PC-3 (cell line): ENCODE measurements at places on chromosomes 5 and 9. TPM values are rescaled to one million over a fixed set of nuclear protein-coding genes. Genes with fewer than 3 reads are reported as not detected.
A peak's percentile ranks its signal among the peaks of the same experiment; 100 is the strongest.

DNA sequence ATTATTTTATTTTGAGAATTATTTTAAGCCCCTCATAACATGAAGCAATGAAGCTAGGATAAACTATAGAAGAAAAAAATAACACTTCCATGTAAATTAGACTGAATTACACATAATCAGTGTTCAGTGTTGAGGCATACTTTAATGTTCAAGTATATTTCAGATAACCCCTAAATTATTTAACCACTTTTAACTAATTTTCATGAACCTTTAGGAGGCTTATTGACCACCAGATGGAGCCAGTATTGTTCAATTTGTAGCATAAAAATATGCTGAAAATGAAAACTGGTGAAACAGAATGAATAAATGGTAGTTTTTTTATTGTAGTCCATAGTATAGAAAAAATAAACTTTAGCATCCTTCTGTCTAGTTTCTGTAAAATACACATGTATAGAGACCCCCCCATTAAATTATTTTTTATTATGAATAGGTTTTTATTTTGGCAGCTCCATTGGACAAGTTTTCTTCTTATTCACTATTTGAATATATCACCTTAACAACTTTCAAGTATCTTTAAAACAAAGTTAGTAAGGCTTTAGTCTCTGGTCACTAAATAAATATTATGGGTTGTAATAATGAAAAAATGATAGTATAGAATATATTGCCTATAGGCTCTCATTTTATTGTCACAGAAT is 190.1 kb downstream of the CWC27 start:
- no peak overlapping the region for H3K4me3 ChIP-seq
- H3K4me1 ChIP-seq: no peaks in the 10 kb centered on the region
- H3K27me3 ChIP-seq: no peaks in the 10 kb centered on the region

GRCh38 chr5:89380635-89381034 is 497.7 kb upstream of the MEF2C start:
- no peaks in the 10 kb centered on the region for H3K27me3 ChIP-seq
- no peak overlapping the region for H3K4me3 ChIP-seq
- no peak overlapping the region for H3K27ac ChIP-seq
- no peaks in the 10 kb centered on the region for H3K36me3 ChIP-seq
- 0 out of 2 replicates have a peak, but pooled peaks cover 6% of the 10 kb centered on the region for H3K4me1 ChIP-seq

- DNase-seq: peak; percentile 64
- no peaks in the 10 kb centered on the region for H3K27me3 ChIP-seq
- H3K4me1 ChIP-seq: peaks cover 20% of the 10 kb centered on the region
Measured at GRCh38 chr5:157463621-157464518, 3.9 kb downstream of the NIPAL4 start.

GRCh38 chr5:5473226-5473625 is 50.7 kb downstream of the ICE1 start:
- no peak overlapping the region for H3K4me3 ChIP-seq
- H3K36me3 ChIP-seq: peaks cover 27% of the 10 kb centered on the region
- no peaks in the 10 kb centered on the region for H3K4me1 ChIP-seq
- DNase-seq: peak; percentile 40
- no peak overlapping the region for H3K27ac ChIP-seq

DNA sequence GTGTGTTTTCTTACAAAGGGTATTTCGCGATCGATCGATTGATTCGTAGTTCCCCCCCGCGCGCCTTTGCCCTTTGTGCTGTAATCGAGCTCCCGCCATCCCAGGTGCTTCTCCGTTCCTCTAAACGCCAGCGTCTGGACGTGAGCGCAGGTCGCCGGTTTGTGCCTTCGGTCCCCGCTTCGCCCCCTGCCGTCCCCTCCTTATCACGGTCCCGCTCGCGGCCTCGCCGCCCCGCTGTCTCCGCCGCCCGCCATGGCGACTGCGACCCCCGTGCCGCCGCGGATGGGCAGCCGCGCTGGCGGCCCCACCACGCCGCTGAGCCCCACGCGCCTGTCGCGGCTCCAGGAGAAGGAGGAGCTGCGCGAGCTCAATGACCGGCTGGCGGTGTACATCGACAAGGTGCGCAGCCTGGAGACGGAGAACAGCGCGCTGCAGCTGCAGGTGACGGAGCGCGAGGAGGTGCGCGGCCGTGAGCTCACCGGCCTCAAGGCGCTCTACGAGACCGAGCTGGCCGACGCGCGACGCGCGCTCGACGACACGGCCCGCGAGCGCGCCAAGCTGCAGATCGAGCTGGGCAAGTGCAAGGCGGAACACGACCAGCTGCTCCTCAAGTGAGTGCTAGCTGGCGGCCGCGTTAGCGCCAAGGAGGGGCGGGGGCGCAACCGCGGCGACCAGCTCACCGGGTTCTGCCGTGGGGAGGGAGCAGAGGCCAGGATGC is 480 bp downstream of the LMNB1 start:
- peak overlapping the region; percentile 81 for H3K4me3 ChIP-seq
- no peaks in the 10 kb centered on the region; the same call in none of the 2 replicates for H3K36me3 ChIP-seq
- H3K27ac ChIP-seq: peak overlapping the region; percentile 87
- peak; percentile 52 for DNase-seq
- no peaks in the 10 kb centered on the region for H3K27me3 ChIP-seq

DNA sequence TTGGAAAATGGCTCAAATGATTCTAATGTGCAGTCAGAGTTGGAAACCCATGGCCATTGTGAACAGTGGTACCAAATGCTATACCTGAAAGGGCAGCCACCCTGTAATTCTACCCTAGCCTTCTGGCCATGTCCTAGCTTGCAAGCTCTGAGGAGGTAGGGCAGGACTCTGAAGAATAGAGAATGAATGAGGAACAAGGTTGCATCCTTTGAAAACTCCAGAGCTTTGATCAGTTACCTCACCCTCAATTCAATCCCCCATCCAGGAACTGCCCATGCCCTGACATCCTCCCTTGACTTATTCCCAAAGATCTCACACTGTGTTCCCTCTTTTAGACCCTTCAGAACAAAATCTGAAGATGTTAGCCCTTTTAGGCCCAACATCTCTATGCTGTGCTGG is 17.8 kb upstream of the ERMP1 start:
- no peaks in the 10 kb centered on the region for H3K27me3 ChIP-seq
- no peak overlapping the region for H3K4me3 ChIP-seq
- H3K36me3 ChIP-seq: no peaks in the 10 kb centered on the region
- H3K27ac ChIP-seq: no peak overlapping the region

- no peak for DNase-seq
- H3K27ac ChIP-seq: no peak overlapping the region
- no peaks in the 10 kb centered on the region for H3K4me1 ChIP-seq
- H3K4me3 ChIP-seq: no peak overlapping the region
- no peaks in the 10 kb centered on the region for H3K27me3 ChIP-seq
- H3K36me3 ChIP-seq: no peaks in the 10 kb centered on the region
Measured at GRCh38 chr5:53313145-53313544, 167.3 kb upstream of the FST start.

- no peak overlapping the region for H3K4me3 ChIP-seq
- peaks cover 19% of the 10 kb centered on the region for H3K4me1 ChIP-seq
- H3K27ac ChIP-seq: no peak overlapping the region
- no peaks in the 10 kb centered on the region for H3K27me3 ChIP-seq
- no peaks in the 10 kb centered on the region; the same call in 1 of the 2 replicates for H3K36me3 ChIP-seq
Measured at GRCh38 chr9:124268248-124268647, 10.5 kb downstream of the NEK6 start.

- no peak for DNase-seq
- H3K36me3 ChIP-seq: no peaks in the 10 kb centered on the region
- no peak overlapping the region for H3K4me3 ChIP-seq
- no peak overlapping the region for H3K27ac ChIP-seq
- H3K27me3 ChIP-seq: no peaks in the 10 kb centered on the region
Measured at GRCh38 chr9:127177231-127177630, 54.8 kb upstream of the ANGPTL2 start.

DNA sequence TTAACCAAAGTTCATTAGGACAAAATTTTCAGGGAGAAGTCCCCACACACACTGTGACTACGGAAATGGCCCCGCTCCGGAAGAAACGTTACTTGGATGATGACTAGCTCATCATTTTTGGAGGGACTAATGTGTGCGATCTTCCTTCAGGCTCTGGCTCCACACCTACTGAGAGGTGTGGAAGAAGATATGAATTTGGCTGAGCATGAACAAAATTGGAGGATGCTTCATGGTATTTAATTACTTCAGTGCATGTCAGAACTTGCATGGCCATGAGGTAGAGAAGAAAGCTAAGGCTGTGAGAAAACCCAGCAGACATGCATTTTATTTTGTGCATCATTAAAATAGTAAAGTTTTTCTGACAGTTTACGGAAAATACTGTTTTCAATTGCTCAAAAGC is 202.1 kb upstream of the TLE4 start:
- no peaks in the 10 kb centered on the region for H3K36me3 ChIP-seq
- DNase-seq: no peak
- H3K4me3 ChIP-seq: no peak overlapping the region
- H3K27ac ChIP-seq: no peak overlapping the region
- H3K27me3 ChIP-seq: no peaks in the 10 kb centered on the region
- H3K4me1 ChIP-seq: no peaks in the 10 kb centered on the region

DNA sequence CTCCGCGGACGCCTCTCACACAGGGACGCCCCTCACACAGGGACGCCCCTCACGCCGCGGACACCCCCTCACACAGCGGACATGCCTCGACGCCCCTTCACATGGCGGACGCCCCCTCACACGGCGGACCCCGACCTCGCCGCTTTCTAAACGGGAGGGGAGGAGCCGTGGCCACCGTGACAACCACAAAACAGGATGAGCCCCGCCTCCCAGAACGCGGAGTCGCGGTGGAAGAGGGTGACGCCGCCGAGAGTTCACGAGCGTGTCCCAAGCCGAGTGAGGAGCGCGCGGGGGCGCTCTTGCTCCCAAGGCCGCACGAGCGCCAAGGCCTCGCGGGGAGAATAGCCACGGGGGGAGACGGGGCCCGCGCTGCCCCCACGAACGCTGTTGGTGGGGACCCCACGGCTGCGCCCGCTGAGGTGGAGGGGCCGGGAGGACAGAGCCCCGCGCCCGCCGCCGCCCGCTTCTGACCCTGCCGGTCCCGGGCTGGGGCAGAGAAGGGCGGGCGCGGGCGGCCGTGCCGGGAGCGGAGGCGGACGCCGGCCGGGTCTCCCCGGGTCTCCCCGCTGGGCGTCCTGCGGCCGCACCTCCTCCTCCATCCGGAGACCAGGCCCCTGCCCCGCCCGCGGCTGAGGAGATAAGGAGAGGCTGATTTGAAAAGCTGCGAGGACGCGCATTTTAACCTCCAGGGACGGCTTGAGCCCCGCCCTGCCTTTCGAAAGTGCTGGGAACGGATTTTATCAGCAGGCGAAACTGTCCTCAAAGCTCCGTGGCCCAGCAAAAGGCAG is 3.9 kb upstream of the NKD2 start:
- H3K27me3 ChIP-seq: peaks cover 30% of the 10 kb centered on the region
- peaks cover 26% of the 10 kb centered on the region for H3K4me1 ChIP-seq
- no peaks in the 10 kb centered on the region for H3K36me3 ChIP-seq
- no peak overlapping the region for H3K27ac ChIP-seq
- DNase-seq: peak; percentile 55

DNA sequence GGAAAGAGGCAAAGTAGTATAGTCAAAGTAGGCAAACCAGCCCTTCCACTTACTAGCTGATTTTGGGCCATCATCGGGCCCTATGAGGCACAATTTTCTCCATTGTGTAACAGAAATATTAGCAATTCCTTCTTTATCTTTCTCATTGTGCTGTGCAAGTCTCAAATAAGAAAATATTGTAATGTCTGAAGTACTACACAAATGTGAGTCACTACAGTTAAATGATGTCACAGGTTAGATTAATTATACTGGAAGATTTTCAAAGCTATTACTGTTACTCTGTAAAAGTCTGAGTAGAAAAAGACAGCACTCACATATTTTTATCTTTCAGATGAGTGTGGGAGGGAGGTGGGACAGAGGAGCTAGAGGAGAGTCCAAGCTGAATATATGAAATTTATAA is 12.4 kb upstream of the TMC1 start:
- no peaks in the 10 kb centered on the region for H3K36me3 ChIP-seq
- H3K27me3 ChIP-seq: no peaks in the 10 kb centered on the region
- DNase-seq: peak; percentile 48
- no peak overlapping the region for H3K4me3 ChIP-seq
- peak overlapping the region; percentile 58 for H3K27ac ChIP-seq

- no peaks in the 10 kb centered on the region for H3K27me3 ChIP-seq
- H3K4me1 ChIP-seq: no peaks in the 10 kb centered on the region
- H3K27ac ChIP-seq: no peak overlapping the region
- H3K4me3 ChIP-seq: no peak overlapping the region
Measured at GRCh38 chr5:181231432-181231831, 8.4 kb downstream of the TRIM41 start.

DNA sequence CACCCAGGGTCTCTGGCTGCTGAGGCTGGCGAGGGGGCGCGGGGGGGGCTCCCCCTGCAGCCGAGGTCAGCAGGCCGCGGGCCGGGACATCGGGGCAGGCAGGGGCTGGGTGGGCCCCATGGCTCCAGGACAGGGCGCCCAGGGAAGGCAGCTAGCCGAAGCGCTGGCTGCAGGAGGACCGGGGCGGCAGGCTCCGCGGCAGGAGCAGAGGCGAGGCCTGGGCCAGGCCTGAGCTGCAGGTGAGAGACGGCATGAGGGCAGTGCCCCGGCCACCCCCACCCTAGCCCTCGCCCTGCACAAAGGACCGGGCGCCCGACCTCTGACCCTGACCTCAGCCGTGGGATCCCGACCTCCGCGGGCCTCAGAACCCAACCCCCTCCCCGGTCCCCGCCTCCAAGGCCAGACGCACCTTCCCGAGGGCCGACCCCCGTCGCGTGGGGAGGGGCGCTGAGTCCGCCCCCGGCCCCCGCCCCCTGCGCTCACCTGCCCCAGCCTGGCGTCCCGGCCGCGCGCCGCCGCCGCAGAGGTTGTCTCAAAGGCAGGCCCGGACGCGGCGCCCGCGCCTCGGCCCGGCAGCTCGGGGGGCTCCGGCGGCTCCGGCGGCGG is 431 bp downstream of the RNF208 start:
- H3K27ac ChIP-seq: no peak overlapping the region
- H3K36me3 ChIP-seq: no peaks in the 10 kb centered on the region
- peak overlapping the region; percentile 55 for H3K4me3 ChIP-seq
- H3K4me1 ChIP-seq: peaks cover 50% of the 10 kb centered on the region
- H3K27me3 ChIP-seq: no peaks in the 10 kb centered on the region
- no peak for DNase-seq

- H3K27ac ChIP-seq: no peak overlapping the region
- H3K4me3 ChIP-seq: no peak overlapping the region
- no peaks in the 10 kb centered on the region for H3K4me1 ChIP-seq
- DNase-seq: no peak
- H3K27me3 ChIP-seq: peaks cover 20% of the 10 kb centered on the region; the same call in 1 of the 2 replicates
- H3K36me3 ChIP-seq: no peaks in the 10 kb centered on the region
Measured at GRCh38 chr5:171709930-171710329, 75.7 kb upstream of the SMIM23 start.

GRCh38 chr5:1737790-1738405 is 61.7 kb downstream of the MRPL36 start:
- H3K4me3 ChIP-seq: no peak overlapping the region
- no peaks in the 10 kb centered on the region for H3K4me1 ChIP-seq
- H3K27me3 ChIP-seq: peaks cover 64% of the 10 kb centered on the region
- H3K27ac ChIP-seq: no peak overlapping the region
- no peaks in the 10 kb centered on the region for H3K36me3 ChIP-seq

Gene C5orf52
- 0.84 TPM in 1 of 2 replicates, not detected in the other for total RNA-seq

Gene YIPF5
- 17.6 and 24.1 TPM in 2 replicates for total RNA-seq

Gene FOXD4L4
- not detected in 2 replicates for total RNA-seq

Gene ANAPC2
- total RNA-seq: 21.6 and 30.2 TPM in 2 replicates

Gene MSX2
- 4.1 and 4.9 TPM in 2 replicates for total RNA-seq

Gene TBCA
- total RNA-seq: 108 and 119 TPM in 2 replicates

Gene CERCAM
- 19.1 and 23.1 TPM in 2 replicates for total RNA-seq

Gene PHF24
- total RNA-seq: not detected in 2 replicates
